ENCODE measurements at places on chromosomes 4 and X.

- no peak overlapping the region for H3K4me3 ChIP-seq
- no peaks in the 10 kb centered on the region for H3K36me3 ChIP-seq
- H3K4me1 ChIP-seq: peaks cover 8% of the 10 kb centered on the region
- DNase-seq: no peak
- H3K27me3 ChIP-seq: no peaks in the 10 kb centered on the region
Observed at GRCh38 chr4:48939785-48940184, 33.2 kb upstream of the OCIAD2 start.

DNA sequence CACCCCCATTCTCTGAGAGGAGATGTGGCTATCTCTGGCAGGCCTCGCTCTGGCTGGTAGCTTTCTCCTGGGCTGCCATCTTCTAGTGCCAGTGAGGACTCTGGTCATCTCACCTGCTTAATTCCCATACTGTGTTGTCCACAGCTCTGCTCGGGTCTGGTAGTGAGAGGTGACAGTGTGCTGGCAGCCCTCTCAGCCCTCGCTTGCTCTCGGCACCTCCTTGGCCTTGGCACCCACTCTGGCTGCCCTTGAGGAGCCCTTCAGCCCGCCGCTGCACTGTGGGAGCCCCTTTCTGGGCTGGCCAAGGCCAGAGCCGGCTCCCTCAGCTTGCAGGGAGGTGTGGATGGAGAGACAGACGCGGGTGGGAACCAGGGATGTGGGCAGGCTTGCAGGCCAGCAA, 52.7 kb downstream of the CPLX1 start:
- peaks cover 27% of the 10 kb centered on the region for H3K36me3 ChIP-seq
- H3K4me3 ChIP-seq: no peak overlapping the region
- no peak for DNase-seq

GRCh38 chrX:24498181-24498580, 33.1 kb downstream of the PDK3 start:
- no peaks in the 10 kb centered on the region for H3K27me3 ChIP-seq
- peak; percentile 27 for DNase-seq
- no peak overlapping the region for H3K27ac ChIP-seq
- no peak overlapping the region for H3K4me3 ChIP-seq

GRCh38 chr4:114997576-114998247, 115.7 kb downstream of the NDST4 start:
- H3K36me3 ChIP-seq: no peaks in the 10 kb centered on the region
- H3K27ac ChIP-seq: no peak overlapping the region
- no peak for DNase-seq
- H3K27me3 ChIP-seq: no peaks in the 10 kb centered on the region
- no peak overlapping the region for H3K4me3 ChIP-seq
- H3K4me1 ChIP-seq: no peaks in the 10 kb centered on the region

- no peak for DNase-seq
- H3K27me3 ChIP-seq: no peaks in the 10 kb centered on the region
- no peak overlapping the region for H3K27ac ChIP-seq
- H3K4me3 ChIP-seq: no peak overlapping the region
- H3K4me1 ChIP-seq: no peaks in the 10 kb centered on the region
Observed at GRCh38 chr4:124325690-124326089, 386.8 kb downstream of the ANKRD50 start.

GRCh38 chr4:89586864-89587263, 250.1 kb downstream of the SNCA start:
- H3K27me3 ChIP-seq: no peaks in the 10 kb centered on the region
- H3K4me3 ChIP-seq: no peak overlapping the region
- H3K27ac ChIP-seq: no peak overlapping the region
- H3K36me3 ChIP-seq: no peaks in the 10 kb centered on the region
- H3K4me1 ChIP-seq: no peaks in the 10 kb centered on the region
- no peak for DNase-seq

DNA sequence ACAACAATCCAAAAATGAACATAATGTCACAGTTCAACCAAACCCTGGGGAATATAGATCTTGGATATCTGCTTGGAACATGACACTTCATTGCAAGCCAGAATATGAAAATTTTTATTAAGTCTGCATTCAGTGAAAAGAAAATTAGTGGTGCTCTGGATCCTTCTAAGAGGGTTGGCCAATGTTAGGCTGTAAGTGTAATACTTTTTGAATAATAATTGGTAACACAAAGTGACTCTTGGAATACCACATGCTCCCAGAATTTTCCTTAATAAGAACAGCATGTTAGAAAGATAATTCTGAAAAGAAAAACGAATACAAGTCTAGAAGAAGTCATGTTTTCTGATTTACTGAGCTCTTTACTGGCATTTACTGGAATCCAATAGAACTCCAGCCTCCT, 175.8 kb downstream of the RASL11B start:
- H3K27me3 ChIP-seq: no peaks in the 10 kb centered on the region
- H3K4me1 ChIP-seq: no peaks in the 10 kb centered on the region
- no peak overlapping the region for H3K27ac ChIP-seq
- no peak overlapping the region for H3K4me3 ChIP-seq
- H3K36me3 ChIP-seq: no peaks in the 10 kb centered on the region

DNA sequence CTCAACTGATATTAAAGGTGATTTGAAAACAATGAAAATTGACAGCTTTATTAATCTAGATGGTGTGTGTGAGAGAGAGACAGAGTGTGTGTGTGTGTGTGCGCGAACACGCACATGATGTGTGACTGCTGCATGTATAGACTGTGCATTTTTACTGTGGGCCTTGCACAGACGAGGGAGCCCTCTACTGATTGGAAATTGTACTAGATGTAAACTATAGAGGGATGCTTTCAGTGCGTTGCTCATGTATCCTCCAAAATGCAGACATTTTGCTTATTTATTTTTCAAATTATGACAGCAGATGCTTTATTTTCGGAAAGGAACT, 168.4 kb upstream of the GK2 start:
- no peak overlapping the region for H3K4me3 ChIP-seq
- no peaks in the 10 kb centered on the region for H3K27me3 ChIP-seq
- no peaks in the 10 kb centered on the region for H3K36me3 ChIP-seq
- no peak overlapping the region for H3K27ac ChIP-seq
- no peak for DNase-seq
- H3K4me1 ChIP-seq: no peaks in the 10 kb centered on the region

DNA sequence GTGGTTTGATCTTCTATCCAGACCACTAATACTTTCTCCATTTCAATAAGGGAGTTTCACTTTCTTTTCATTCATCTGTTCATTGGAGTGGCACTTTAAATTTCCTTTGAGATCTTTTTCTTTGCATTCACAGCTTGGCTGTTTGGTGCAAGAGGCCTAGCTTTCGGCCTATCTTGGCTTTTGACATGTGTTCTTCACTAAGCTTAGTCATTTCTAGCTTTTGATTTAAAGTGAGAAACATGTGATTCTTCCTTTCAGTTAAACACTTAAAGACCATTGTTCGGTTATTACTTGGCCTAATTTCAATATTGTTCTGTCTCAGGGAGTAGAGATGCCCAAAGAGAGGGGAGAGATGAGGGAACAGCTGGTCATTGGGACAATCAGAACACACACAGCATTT, 24.3 kb downstream of the CXCL13 start:
- no peaks in the 10 kb centered on the region for H3K4me1 ChIP-seq
- H3K27me3 ChIP-seq: no peaks in the 10 kb centered on the region
- no peaks in the 10 kb centered on the region for H3K36me3 ChIP-seq
- no peak for DNase-seq
- H3K27ac ChIP-seq: no peak overlapping the region
- no peak overlapping the region for H3K4me3 ChIP-seq

DNA sequence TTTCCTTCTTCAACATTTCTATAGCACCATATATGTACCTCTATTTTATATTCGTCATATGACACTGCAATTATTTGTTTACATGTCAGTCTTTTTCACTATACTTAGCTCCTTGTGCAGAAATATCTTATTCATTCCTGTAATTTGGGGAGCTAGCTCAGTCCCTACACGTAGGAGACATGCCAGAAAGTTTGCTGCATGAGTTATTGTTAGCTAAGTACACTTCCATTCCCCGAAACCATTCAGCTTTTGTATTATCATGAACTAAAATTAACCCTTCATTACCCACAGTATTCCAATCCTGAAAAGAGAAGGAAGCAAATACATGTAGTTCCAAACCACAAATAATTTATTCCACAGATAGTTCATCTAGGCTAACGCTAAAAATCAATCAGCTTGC, 10.2 kb downstream of the CBR4 start:
- H3K36me3 ChIP-seq: peaks cover 8% of the 10 kb centered on the region
- no peak overlapping the region for H3K4me3 ChIP-seq
- no peak overlapping the region for H3K27ac ChIP-seq
- H3K4me1 ChIP-seq: no peaks in the 10 kb centered on the region

- H3K36me3 ChIP-seq: no peaks in the 10 kb centered on the region
- H3K27me3 ChIP-seq: no peaks in the 10 kb centered on the region
- peak overlapping the region; percentile 22 for H3K4me3 ChIP-seq
- peaks cover 85% of the 10 kb centered on the region for H3K4me1 ChIP-seq
- H3K27ac ChIP-seq: no peak overlapping the region
Observed at GRCh38 chr4:89300499-89300898, 7.1 kb downstream of the GPRIN3 start.

DNA sequence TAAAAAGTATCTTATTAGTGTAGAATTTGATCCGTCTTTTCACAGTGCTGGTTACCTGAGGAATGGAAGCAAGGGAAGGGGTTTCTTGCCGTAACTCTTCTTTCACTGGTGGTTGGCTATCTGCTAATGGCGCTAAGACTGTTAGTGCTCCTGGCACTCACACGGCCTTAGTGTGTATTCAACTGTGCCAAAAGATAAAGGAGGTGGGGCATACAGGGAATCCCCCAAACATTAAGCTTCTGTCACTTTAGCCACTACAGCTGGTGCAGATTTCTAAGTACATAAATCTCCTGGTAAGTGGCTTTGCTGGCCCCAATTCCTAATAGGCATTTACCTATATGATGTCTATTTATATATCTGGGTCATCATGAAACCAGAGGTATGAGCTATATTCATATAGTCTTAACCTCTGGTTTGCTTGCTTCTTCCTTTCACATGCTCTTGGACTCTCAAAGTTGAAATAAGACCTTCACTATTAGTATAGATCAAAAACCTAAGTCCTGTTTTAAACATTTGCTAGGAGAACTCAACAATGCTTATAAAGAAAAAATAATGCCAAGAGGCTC, 95.1 kb downstream of the TSPAN7 start:
- H3K27ac ChIP-seq: no peak overlapping the region
- H3K4me3 ChIP-seq: no peak overlapping the region
- no peaks in the 10 kb centered on the region for H3K27me3 ChIP-seq
- DNase-seq: no peak

- peaks cover 7% of the 10 kb centered on the region for H3K4me1 ChIP-seq
- no peaks in the 10 kb centered on the region for H3K36me3 ChIP-seq
- H3K27ac ChIP-seq: peak within 1 kb of the TSS; percentile 12
- peak within 1 kb of the TSS; percentile 32 for H3K4me3 ChIP-seq
Observed at GRCh38 chrX:107448998-107449835, at the start of gene FRMPD3. Gene FRMPD3 (plus strand): TSS chrX:107449652. CDS start chrX:107526589, 76,937 bp downstream.

GRCh38 chr4:6916587-6917460, 7.2 kb downstream of the TBC1D14 start:
- peaks cover 67% of the 10 kb centered on the region for H3K4me1 ChIP-seq
- H3K36me3 ChIP-seq: no peaks in the 10 kb centered on the region
- peak overlapping the region; percentile 20 for H3K4me3 ChIP-seq

DNA sequence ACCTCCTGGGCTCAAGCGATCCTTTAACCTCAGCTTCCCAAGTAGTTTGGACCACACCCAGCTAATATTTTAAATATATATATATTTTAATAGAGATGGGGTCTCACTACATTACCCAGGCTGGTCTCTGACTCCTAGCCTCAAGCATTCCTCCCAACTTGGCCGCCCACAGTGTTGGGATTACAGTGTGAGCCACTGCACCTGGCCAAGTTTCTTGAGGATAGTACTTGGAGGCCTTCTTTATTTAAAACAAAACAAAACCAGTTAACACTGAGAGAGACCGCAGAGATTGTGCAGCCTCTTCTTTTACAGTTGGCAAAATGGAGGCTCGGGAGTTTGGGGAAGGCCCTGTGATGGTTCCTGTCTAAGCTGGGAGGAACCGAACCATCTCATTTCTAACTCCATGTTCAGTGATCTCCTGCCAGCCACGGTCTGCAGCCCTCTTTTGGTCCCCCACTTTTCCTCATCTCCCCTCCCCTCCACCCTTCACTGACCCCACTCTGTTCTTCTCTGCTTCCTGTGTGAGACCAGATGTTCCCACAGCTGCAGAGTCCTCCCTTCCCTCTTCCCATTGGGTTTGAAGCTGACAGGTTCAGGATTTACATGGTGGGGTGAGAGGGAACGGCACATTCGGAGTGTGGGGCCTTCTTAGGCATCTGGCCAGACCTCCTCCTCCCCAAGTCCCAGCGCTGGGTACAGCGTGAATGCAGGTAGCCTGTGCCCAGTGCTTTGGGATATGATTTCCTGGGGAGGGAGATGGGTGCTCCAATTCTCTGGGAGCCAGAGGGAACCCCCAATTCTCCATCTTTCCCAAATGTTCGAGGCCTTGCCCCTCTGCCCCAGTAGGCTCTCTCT, 1.4 kb upstream of the SORCS2 start:
- peaks cover 19% of the 10 kb centered on the region for H3K27me3 ChIP-seq
- no peaks in the 10 kb centered on the region for H3K36me3 ChIP-seq
- H3K4me3 ChIP-seq: no peak overlapping the region
- H3K27ac ChIP-seq: no peak overlapping the region
- no peak for DNase-seq
- no peaks in the 10 kb centered on the region for H3K4me1 ChIP-seq

DNA sequence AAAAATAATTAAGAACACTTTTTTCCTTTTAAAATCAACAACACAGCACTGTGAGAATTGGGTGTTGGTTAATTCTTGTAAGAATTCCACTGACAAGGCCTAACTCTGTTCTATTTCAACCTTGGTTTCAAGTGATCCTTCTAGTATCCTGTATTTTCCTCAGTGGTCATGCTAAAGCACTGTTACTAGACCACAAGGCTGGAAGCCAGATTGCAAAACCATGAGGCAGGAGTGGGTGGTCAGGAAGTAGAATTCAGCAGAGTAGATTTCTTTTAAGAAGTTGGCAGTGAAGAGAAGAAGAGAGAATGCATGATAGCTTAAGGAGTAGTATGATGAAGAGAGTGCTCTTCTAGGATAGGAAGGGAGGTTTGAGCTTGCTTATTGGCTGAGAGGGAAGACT, 71.6 kb upstream of the LEF1 start:
- peaks cover 6% of the 10 kb centered on the region for H3K4me1 ChIP-seq
- no peak for DNase-seq

GRCh38 chr4:44661940-44662622, 10.7 kb upstream of the YIPF7 start:
- H3K4me3 ChIP-seq: no peak overlapping the region
- no peak overlapping the region for H3K27ac ChIP-seq
- no peaks in the 10 kb centered on the region for H3K27me3 ChIP-seq
- no peaks in the 10 kb centered on the region for H3K36me3 ChIP-seq

DNA sequence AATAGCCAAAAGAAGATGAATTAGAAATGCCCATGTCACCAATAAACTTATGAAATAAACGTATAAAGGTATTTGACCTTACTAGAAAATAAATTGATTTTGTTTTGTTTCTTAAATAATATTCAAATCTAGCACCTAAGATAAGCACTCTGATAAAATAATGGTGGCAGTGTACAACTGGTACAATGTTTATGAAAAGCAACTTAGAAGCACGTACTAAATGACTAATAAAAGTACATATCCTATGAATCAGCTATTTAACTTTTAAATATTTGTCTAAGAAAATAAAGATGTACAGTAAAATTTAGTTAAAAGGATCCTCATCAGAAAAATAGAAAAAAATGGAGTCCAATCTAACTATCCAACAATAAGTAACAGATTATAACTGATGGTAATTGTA, 6.7 kb downstream of the MANBA start:
- peaks cover 6% of the 10 kb centered on the region for H3K36me3 ChIP-seq
- H3K27me3 ChIP-seq: no peaks in the 10 kb centered on the region
- H3K27ac ChIP-seq: no peak overlapping the region
- peaks cover 3% of the 10 kb centered on the region for H3K4me1 ChIP-seq
- H3K4me3 ChIP-seq: no peak overlapping the region
